Gastroesophageal sphincter (tissue), 4 donors: ENCODE measurements at places on chromosomes 2 and 18.

GRCh38 chr18:43777636-43778304 is 500.5 kb upstream of the SYT4 start:
- no peak for ATAC-seq

DNA sequence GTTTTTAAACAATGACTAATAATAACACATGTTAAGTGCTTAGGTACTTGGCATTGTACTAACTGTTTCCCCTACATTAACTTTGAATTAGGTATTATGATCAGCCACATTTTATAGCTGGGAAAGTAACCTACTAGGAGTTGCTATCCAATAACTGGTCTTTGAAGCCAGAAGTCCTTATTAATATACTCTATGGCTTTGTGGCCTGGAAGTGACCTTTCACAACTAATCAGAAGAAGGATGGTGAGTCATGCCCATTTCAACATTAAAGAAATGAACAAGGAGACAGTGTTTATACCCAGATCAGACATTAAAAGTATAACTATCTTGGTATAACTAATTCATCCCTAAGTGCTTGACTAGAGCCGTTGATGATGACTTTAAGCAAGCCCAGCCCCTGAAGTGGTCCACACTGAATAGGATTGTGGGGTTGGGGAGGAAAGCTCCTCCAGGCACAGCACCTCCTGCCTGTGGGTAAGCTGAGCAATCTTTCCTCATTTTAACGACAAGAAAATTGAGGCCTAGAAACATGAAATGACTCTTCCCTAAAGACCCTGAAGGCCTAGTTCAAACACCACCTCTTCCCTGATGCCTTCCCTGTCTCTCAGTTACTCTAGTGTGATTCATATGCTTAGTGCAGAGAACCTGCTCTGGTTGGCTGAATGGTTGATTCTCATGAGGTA is 71.6 kb upstream of the RFX8 start:
- no peak for ATAC-seq

GRCh38 chr2:38486213-38487026 is 109.3 kb upstream of the ATL2 start:
- ATAC-seq: no peak

DNA sequence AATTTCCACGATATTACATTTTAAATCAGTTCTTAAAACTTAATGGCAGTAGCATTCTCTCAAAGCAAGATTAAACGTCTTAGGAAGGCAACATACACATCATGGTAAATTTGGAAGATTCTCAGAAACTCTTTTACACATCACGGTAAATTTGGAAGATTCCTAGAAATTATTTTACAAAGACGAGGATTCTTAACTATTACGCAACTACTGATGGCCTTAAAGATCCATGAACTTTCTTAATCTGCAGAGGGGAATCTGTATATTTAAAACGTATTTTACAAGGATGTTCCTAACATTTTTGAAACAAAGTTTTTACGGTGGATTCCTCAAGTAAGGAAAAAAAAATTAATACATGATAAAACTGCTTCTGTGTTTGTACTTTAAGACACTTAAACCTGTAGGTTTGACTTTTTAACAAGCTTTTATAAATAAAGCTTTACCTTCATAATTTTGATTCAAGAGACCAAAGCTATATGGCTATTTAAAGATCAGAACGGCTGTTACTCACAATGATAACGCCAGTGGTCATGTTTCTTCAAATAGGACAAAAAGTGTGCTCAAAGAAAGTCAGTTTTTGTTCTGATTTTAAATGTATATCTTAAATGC is 1.7 kb downstream of the ATF2 start:
- no peak for ATAC-seq

DNA sequence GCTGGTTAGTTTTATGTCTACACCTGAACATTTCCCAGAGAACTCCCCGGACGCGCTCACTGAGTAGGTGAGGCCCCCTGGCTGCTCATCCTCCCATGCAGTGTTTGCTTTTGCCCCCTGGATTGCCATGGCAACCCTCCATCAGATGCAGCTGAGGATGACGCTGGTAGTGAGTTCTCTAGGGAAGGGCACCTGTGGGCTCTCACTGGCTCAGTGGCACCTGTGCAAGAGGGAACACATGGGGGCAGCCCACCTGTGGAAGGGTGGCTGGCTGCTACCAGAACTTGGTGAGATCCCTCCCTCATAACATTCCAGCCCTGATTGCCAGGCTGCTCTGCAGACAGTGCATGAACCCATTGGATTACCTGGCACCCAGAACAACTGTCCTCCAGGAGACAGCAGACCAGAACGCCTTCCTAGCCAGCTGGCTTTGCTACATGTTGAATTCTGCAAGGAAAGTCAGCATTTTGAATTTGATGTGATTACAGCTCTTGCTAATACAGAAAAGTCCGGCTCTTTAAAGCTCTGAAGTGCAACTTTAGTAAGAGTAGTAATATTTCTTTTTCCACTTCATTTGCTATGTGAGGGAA is 21.7 kb downstream of the COA5 start:
- ATAC-seq: no peak

GRCh38 chr18:8658858-8659485 is 46.4 kb upstream of the MTCL1 start:
- ATAC-seq: no peak

GRCh38 chr2:24917086-24917485 is 3.0 kb downstream of the ADCY3 start:
- no peak for ATAC-seq
